ENCODE measurements at places on chromosomes 12 and 14. TPM values are rescaled to one million over a fixed set of nuclear protein-coding genes. Genes with fewer than 3 reads are reported as not detected.

DNA sequence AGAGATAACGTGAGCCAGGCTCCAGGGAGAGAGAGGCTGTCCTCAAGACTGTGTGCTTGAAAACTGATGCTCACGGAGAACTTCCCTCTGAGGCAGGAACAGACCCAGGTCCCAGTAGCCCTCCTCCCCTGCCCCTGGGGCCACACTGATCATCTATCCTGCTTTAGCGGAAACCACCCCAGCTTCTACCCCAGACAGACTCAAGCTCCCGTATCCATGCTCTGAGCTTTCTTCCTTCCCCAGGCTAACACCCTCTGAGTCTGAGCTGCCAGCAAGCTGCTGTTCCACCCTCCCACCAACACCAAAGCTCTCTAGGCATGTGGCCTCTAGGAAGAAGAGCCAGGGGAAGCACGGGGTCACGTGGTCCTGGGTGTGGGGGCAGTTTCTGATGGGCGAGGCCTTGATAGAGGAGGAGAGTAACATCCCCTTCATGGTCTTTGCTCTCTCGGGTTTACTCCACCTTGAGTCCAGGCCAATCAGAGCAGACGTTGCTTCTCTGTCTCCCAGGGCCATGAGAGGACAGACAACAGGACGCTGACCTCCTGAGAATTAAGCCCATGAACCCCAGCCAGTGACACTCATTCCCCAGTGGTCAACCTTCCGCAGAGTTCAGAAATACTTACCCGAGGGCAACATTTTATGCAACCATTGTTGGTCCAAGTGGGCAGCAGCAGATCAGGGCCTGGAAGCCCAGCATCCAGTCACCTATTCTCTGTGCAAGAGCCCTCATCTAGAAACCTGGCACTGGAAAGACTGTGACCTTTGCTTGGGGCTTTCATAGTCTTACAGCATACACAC is 1.4 kb downstream of the PCK2 start:
- H3K4me3 ChIP-seq = peak overlapping the region; percentile 70
- DNase-seq = no peak
- peaks cover 17% of the 10 kb centered on the region for H3K4me1 ChIP-seq
- H3K36me3 ChIP-seq = peaks cover 2% of the 10 kb centered on the region

GRCh38 chr14:77043177-77043983 is 14.9 kb upstream of the IRF2BPL start:
- H3K4me1 ChIP-seq = peaks cover 84% of the 10 kb centered on the region
- DNase-seq = no peak
- H3K36me3 ChIP-seq = no peaks in the 10 kb centered on the region
- peak overlapping the region; percentile 35 for H3K4me3 ChIP-seq
- no peaks in the 10 kb centered on the region for H3K27me3 ChIP-seq
- H3K27ac ChIP-seq = peak overlapping the region; percentile 98

Gene CLMN
- 2.9 TPM for polyA plus RNA-seq

DNA sequence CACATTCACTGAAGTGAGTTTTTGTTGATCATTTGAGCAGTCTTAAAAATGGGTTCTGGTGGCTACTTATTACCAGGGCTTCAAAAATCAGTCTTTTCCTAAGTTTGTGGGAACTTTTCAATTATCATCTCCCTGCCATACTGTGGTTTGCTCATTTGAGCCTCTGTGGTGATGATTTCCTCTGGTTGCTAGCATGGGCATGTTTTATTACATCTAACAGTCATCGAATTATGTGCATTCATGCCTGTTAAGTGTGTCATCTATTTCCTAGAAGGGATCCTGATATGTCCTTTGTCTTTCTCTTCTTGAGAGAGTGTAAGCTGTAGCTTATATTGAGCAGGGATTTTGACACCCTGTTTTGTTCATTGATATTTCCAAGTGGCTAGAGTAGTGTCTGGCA is 116.8 kb downstream of the WIF1 start:
- no peak overlapping the region for H3K4me3 ChIP-seq
- H3K4me1 ChIP-seq = peaks cover 17% of the 10 kb centered on the region
- H3K27ac ChIP-seq = peak overlapping the region; percentile 72
- peak; percentile 78 for DNase-seq
- no peaks in the 10 kb centered on the region for H3K36me3 ChIP-seq

- H3K27me3 ChIP-seq = no peaks in the 10 kb centered on the region
- no peaks in the 10 kb centered on the region for H3K36me3 ChIP-seq
- H3K4me1 ChIP-seq = no peaks in the 10 kb centered on the region
- no peak overlapping the region for H3K27ac ChIP-seq
- no peak overlapping the region for H3K4me3 ChIP-seq
Observed at GRCh38 chr12:39638178-39638577, 18.6 kb upstream of the ABCD2 start.
